ENCODE measurements at places on chromosomes 7 and 10. TPM values are rescaled to one million over a fixed set of nuclear protein-coding genes. Genes with fewer than 3 reads are reported as not detected.

DNA sequence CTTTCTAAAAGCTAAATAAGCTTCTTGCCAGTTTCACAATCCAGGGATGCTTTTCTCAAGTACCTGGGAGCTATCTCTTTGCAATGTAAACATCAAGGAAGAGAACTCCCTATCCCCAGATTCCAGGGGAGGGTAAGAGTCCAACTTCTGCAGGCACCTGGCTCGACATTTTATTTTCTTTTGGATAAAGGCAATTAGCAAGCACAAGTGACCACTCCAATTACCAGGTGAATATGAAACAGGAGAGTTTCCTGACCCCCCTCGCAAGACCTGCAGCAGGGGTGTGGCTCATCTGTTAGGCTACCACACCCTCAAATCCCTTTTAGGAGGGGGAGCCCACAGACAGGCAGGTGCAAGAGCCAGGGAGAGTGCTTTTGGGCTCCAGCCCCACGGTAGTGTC, 28.6 kb upstream of the LANCL2 start:
- no peak for DNase-seq

DNA sequence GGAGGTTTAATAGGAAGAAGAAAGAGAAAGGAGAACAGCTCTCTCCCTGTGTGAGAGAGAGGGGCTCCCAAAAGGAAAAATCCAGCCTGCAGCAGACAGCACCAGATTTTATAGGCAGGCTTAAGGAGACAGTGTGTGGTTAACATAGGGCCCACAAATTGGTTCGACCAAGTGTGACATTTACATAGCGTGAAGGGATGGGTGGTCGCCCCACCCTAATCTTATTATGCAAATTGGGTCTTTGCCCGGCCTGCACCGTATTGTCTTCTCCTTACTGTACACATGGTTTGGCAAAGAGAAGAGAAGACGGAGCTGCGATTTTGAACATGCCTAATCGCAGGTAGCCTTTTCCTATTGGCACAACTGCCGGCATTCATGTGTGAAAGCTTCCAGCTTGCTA, 756.3 kb downstream of the NXPH1 start:
- peak; percentile 10 for DNase-seq

DNA sequence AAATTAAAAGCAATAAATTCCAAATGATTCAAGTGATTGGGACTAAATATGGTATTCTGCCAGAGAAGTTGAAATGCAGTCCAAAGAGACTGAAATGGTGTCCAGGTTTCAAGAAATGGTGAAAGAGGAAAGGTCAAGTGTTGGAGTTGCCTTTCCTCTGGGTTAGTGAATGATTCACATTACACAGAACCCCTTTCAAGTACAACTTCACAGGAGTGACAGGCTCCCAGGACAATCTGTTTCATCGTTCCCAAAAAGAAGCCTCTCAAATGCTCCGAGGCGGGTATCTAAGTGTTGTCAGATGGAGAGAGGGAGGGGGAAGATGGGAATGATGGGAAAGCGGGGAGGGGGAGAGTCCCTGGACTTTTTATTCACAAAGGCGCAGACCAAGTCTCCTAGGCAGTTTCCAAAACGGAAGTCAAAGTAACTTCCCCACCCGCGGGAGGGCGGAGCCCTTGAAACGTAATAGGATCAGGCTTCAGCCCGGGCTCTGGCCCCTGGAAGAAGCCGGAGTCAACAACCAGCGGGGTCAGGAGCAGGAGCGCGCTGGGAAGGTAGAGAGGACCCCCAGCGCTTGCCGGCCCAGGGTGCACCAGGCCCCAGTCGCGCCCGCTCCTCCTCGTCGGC, 754 bp downstream of the SLC25A13 start:
- peak; percentile 90 for DNase-seq

GRCh38 chr10:102106998-102107397, 13.2 kb downstream of the LDB1 start:
- no peak for DNase-seq

- no peak for DNase-seq
These were observed 28.5 kb upstream of the SH2B2 start for GRCh38 chr7:102258073-102258748.

DNA sequence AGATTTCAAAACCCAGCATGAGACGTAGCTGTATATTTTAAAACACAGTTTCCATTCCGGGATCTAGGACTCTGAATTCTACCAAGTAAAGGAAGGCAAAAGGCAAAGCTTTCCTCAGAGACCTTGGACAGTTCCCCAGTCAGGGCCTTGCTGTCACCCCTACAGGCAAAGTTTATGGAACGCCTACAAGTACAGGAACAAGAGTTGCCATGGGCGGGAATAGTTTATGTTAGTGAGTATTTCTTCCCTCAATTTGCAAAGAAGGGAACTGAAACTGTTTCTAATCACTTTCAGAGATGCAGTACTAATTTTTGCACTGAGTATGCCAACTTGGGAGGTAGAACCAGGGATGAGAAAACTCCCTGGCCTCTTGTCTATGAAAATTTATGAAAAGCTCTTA, 68.2 kb upstream of the LRGUK start:
- DNase-seq = no peak

DNA sequence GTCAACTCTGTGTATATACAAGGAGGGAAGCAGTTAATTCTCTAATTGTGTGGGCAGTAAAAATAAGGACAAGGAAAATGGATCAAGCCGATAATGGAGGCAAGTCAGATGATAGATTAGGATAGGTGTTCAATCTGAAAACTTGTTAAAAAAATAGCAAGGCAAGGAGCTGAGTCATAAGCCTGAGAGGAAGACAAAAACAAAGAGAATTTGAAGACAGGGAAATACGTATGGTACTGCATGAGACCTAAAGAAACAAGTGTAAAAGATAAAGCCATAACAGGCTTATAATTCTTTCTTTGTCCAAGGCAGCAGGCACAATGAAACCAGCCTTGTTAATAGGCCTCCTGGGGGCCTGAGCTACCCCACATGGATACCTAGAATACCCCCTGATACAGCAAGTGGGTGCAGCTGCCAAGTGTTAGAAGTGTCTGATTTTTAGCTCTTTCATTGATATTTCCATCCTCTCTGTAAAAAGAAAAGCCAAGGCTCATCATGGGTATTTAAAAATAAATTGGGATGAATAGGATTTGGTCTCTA, 1570.6 kb upstream of the LRRTM3 start:
- DNase-seq = no peak

DNA sequence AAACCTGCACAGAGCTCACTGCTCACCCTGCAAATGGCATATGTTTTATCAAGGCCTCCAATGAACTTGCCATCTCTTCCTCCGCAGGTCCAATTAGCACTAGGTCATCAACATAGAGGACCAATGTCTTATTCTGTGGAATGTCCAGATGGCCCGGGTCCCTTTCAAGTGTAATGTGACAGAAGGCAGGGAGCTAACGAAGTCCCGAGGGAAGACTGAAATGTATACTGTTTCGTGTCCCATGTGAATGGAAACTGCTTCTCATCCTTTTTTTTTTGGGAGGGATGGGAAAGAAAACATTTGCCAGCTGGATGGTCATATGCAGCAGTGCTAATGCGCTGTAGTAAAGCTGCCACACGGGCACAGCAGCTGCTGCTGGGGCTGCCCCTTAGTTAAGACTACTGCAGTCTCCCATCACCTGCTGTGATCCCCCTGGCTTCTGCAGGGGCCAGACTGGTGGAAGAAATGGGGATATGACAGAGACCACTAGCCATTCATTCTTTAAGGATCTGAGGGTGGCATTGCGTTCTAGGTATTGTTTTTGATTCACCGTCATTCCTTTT, 61.7 kb upstream of the CCNY start:
- DNase-seq = no peak

DNA sequence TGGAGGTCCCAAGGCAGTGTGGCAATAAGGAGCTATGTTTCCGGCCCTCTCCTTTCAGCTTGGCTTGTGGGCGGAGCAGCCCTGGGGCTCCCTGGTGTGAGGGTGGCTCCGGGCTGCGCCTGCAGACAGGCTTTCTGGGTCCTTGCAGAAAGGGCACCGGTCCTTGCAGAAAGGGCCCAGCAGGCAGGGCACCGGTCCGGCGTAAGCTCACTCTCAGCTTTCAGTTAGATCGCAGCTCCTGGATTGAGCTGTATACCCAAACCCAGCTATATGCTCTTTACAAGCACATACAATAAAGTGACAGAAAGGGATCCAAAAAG, 293.8 kb upstream of the SHH start:
- DNase-seq = no peak

ABCC2 gene
- total RNA-seq = 0.25 TPM

VSIR gene
- 127 TPM for total RNA-seq

POMZP3 gene
- total RNA-seq = 7.9 TPM

MRPS24 gene
- total RNA-seq = 200 TPM

All from left ventricle myocardium superior (tissue), 1 donor.